ENCODE measurements at places on chromosomes 2 and 18.
A peak's percentile ranks its signal among the peaks of the same experiment; 100 is the strongest.

- DNase-seq, result no peak
These were observed 18.2 kb downstream of the MAPRE2 start for GRCh38 chr18:35059280-35059927.

DNA sequence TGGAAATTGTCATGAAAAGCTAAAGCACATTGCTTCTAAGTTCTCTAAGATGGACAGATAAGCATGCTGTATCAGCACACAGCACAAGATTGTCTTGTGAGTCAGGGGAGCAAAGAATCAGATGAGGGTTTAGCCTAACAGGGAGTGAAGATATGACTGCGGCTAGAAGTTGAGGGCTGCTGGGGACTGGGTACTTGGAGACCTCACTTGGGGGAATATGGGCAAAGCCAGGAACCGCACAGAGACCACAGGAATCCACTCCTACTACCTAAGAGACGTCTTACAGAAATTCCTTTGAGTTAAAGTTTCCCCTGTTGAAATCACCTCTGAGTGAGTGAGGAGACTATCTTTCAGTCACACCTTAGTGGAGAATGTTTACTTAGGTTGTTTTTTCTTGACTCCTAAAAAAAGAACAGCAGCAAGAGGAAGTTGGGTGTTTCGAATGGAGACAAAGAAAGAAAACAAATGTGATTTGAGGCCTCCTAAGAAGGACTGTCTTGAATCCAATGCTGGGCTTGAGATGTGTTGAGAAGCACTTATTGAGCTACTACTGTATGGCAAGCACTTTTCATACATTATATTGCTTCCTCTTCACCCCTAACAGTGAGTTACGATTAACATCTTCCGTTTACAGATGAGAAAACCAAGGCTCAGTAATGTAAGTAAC lies 100.7 kb downstream of the ANKRD44 start:
- DNase-seq, result no peak

- DNase-seq, result no peak
These were observed 101.9 kb downstream of the GPD2 start for GRCh38 chr2:156538083-156538504.

DNA sequence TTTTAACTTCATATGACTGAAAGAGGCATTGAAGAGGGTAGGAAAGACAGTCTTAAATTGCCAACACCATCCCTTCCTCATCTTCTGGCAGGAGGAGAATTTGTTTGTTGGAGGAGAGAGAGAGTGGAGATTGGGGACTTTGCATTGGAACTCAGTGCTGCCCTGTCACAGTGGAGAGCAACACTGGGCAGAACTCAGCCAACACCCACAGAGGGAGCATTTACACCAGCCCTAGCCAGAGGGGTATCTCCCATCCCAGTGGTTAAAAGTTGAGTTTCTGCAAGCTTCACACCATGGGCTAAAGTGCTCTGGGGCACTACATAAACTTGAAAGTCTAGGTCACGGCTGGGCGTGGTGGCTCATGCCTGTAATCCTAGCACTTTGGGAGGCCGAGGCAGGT lies 174.1 kb downstream of the ANKRD30B start:
- DNase-seq, result no peak

GRCh38 chr18:5475267-5475666 lies 68.5 kb downstream of the EPB41L3 start:
- no peak for DNase-seq

DNA sequence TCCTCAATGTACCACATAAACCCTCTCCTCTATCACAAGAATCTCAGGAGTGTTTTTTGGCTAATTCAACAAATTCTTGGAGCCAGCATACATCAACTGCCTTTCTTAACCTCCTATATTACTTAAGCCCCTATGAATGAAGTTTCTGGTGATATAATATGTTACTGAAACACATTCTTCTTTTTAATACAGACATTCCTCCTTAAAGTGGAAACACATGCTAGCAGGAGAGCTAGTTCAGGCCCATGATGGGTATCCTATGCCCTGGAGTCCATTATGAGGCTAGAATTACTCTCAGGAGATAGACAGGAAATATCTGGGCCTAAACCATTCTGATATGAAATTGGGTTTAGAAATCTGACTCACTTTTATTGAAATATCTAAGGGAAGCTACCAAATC lies 26.6 kb upstream of the RMDN2 start:
- DNase-seq, result no peak

- DNase-seq, result no peak
These were observed 26.2 kb downstream of the CYP27C1 start for GRCh38 chr2:127193967-127194280.

GRCh38 chr2:124662946-124663644 lies 638.0 kb downstream of the CNTNAP5 start:
- DNase-seq, result peak; percentile 30

- no peak for DNase-seq
These were observed 614.2 kb upstream of the REG3G start for GRCh38 chr2:78411303-78411702.

GRCh38 chr2:76516861-76517573 lies 806.3 kb upstream of the GCFC2 start:
- DNase-seq, result no peak

- DNase-seq, result no peak
These were observed 573.5 kb upstream of the SETBP1 start for GRCh38 chr18:44107187-44107586.

- no peak for DNase-seq
These were observed 1253.5 kb upstream of the CDH2 start for GRCh38 chr18:29430416-29430815.

- no peak for DNase-seq
These were observed 10.2 kb upstream of the SIX3 start for GRCh38 chr2:44931198-44931780.

DNA sequence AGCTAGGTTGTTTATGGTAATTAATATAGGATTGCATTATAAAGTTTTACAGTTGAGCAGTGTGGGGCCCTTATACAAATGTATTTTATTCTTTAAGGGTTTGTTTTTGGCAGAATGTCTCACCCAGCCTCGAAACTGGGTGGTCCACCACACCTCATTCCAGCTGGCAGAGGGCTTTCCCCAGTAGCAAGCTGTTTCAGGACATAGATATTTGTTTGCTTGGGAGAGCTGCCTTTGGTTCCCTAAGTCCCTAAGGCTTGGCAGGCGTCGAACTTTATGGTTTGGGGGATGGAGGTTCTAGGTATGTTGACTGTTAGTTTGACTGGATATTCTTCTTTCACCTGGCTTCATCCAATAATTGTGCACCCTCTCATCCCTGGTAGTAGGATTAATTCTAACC lies 205.9 kb downstream of the KCNS3 start:
- DNase-seq, result no peak

DNA sequence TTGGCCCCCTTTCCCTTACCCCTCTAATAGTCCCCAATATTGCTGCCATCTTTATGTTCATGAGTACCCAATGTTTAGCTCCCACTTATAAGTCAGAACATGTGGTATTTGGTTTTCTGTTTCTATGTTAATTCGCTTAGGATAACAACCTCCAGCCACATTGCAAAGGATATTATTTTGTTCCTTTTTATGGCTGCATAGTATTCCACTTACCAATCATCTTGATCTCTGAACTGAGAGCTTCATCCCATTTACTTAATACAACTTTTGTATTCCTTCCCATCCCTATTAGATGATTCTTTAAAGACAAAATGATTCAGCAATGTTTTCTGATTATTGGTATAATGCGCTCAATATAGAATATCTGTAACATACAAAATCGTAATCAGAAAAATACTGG lies 36.7 kb downstream of the ARL5A start:
- DNase-seq, result no peak

DNA sequence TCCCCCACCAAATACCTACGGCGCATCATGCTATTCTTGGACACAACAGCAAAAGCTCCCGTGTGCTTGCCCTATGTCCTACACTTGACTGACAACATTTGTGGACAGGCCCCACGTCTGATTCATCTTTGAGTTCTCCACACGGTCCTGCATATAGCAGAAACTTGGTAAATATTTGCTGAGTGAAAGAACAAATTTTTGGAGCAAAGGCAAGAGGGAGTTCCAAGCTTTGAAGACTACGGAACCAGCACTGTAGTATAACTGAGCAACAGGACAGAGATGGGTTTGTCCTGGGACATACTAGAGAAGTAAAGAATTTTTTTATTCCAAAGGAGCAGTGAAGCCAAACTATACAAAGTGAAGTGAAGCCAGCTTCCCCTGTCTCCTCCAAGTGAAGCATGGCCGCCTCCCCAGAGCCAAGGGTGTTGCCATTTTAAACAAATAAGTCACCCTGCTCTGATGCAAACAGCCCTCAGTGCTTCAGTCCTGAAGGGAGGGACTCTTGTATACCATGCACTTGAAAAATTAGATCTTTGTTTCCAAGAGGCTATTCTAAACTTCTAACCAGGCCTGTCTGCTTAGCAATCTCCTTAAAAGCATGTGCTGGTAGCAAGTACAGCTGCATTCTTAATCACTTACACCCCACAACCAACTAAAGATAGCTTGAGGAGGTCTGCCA lies 35.9 kb downstream of the SPRED2 start:
- no peak for DNase-seq

DNA sequence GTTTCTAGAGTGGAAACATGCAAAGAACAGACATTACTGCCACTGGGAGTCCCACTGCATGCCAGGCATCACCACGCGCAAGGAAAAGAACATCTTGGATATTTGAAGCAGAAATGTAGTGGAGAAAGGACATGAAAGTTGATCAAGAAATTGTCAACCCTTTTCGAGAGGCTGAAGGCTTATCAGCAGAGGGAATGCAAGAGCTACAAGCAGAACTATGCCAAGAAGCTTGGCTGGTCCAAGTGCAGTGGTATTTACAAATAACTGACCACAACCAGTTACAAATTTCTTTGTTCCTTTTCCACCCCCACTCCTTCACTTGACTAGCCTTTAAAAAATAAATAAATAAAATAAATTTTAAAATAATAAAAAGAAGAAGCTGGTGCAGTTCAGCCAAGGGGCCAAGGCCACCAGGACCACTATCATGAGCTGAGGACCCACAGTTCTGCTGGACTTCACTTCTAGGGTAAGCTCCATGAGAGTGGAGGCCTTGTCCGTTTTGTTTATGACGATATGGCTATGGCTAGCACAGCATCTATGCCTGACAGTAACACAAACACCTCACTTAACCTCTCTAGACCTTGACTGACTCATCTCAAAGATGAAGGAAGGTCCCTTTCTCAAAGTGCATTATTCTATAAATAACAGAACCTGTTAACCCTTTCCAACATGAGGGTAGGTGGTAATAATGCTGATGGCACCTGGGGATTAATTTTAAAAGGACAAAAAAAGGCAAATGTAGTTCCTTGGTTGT lies 20.9 kb downstream of the MARCHF4 start:
- no peak for DNase-seq

GRCh38 chr2:25363733-25364132 lies 22.0 kb upstream of the DNMT3A start:
- no peak for DNase-seq

GRCh38 chr2:30809938-30810337 lies 2.7 kb upstream of the CAPN13 start:
- no peak for DNase-seq

DNA sequence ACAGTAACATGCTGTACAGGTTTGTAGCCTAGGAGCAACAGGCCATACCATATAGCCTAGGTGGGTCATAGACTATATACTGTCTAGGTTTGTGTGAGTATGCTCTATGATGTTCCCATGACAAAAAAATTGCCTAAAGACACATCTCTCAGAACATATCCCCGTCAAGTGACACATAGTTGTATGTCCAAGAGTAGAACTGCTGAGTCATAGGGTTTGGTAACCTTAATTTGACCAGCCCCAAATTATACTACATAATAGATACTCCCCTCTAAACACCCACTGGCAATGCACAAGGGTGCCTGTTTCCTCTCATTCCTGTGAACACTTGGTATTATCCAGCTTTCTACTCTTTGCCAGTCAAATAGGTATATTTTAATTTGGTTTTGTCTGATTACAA lies 161.6 kb downstream of the LCLAT1 start:
- no peak for DNase-seq

DNA sequence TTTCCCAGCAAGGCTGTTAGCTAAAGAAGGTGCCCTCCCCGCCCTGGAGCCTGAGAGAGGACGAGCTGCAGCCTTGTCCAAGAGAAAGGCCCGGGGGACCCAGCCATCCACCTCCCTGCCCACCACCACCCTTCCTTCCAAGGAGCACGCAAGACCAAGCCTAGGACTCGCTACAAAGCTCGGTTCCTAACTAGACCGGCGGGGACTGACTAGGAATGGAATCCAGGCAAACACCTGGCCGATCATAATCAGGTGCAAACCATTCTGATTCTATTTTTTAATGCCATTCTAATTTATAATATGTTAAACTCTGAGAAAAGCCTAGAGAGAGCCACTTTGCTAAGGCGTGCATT lies 19.7 kb upstream of the TUBB6 start:
- DNase-seq, result no peak

DNA sequence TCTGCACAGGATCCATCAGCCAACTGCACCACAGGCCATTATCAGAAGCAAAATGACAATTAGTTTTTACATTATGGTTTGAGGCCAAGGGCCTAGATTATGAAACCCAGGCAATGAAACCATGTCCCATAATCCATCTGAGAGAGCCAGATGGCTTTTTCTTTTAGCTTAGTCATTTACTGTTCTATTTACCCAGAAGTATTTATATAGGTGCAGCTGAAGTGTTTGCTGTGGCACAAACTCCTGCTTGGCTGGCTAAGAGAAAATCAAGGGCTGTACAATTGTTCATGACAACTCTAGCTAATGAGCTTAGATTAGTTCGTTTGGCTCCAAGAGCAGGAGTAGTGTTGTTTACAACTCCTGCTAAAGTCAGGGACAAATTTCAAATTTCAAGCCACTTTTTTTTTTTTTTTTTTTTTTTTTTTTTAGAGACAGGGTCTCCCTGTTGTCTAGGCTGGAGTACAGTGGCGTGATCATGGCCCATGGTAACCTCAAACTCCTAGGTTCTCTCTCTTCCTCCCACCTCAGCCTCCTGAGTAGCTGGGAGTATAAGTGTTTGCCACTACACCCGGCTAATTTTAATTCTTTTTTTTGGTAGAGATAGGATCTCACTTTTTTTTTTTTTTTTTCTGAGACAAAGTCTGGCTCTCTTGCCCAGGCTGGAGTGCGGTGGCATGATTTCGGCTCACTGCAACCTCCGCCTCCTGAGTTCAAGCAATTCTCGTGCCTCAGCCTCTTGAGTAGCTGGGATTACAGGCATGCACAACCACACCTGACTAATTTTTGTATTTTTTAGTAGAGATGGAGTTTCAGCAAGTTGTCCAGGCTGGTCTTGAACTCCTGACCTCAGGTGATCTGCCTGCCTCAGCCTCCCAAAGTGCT lies 18.4 kb upstream of the REV1 start:
- DNase-seq, result peak; percentile 23

- no peak for DNase-seq
These were observed 26.3 kb downstream of the ERLEC1 start for GRCh38 chr2:53813151-53813550.

- DNase-seq, result peak; percentile 18
These were observed 285.1 kb downstream of the MTX2 start for GRCh38 chr2:176554101-176555048.

- no peak for DNase-seq
These were observed 88.7 kb downstream of the ADAM23 start for GRCh38 chr2:206531996-206532543.

DNA sequence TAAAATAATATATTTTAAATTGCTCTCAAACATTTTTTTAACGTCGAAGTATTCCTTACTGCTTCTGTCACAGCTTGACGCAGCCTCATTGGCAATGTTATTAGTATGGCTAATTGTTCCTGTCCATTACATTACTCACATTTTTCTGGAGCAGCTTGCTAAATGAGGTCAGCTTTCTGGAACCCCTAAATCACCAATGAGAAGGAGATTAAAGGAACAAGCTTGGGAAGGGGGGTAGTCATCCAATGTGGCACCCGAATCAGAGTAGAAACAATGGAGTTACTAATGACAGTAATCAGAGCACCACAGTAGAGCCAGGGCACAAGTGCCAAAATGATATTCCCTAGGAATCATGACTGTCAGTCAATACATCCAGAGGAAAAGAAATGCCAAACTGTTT lies 5.1 kb downstream of the NEUROD1 start:
- peak; percentile 40 for DNase-seq

Measured in WERI-Rb-1 (cell line).